ENCODE measurements at places on chromosomes 7 and 10. TPM values are rescaled to one million over a fixed set of nuclear protein-coding genes. Genes with fewer than 3 reads are reported as not detected.

GRCh38 chr7:110507832-110508231 is 583.1 kb upstream of the LRRN3 start:
- peaks cover 3% of the 10 kb centered on the region for H3K4me1 ChIP-seq
- H3K27ac ChIP-seq: no peak overlapping the region
- peaks cover 3% of the 10 kb centered on the region for H3K27me3 ChIP-seq

DNA sequence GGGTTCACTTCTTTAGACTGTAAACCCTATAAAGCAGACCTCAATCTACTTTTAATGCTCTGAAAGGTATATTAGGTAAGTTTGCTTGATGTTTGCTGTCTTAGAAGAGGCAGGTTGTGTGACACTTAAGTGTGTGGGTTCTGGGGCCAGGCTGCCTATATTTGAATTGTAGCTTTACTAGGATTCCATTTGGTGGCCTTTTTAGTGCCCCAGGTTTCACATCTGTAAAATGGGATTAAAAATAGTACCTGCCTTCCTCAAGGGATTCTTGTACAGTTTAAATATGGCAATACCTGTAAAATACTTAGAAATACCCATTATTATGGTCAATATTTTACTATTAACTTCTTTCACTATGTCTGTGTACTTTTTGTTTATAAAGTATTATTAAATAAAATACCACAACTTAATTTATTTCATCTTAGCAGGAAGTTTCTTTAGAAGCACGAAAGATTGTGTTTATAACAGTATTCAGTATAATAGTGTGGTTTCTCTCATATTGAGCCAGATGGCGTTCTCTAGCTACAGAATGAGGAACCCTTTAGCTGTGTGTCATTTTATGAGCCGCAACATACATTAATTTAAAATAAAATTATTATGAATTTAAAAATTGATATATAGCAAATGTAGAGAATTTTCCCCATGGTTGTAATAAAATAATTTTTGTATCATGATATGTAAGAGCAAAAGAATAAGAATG is 94.2 kb downstream of the CDK14 start:
- no peaks in the 10 kb centered on the region for H3K36me3 ChIP-seq
- no peaks in the 10 kb centered on the region for H3K27me3 ChIP-seq
- DNase-seq: no peak
- no peaks in the 10 kb centered on the region for H3K4me1 ChIP-seq
- no peak overlapping the region for H3K4me3 ChIP-seq
- H3K27ac ChIP-seq: no peak overlapping the region

DNA sequence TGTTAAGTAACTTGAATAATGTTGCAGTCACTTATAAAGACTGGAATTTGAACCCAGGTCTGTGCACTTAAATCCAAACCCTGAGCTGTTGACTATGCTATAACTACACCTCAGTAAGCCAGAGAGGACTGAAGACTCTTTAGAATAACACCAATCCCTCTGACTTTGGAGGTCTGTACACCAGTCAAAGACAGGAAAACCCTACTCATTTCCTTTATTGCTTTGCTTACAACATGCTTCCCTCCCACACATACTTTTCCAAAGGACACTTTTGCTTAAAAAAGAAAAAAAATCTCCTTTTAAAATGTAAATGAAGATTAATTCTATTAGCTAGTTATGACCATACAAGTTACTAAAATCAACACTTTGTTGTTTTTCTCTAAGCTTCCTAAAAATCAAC is 184.7 kb upstream of the KCTD7 start:
- no peak overlapping the region for H3K4me3 ChIP-seq
- DNase-seq: no peak
- no peaks in the 10 kb centered on the region for H3K4me1 ChIP-seq
- no peak overlapping the region for H3K27ac ChIP-seq
- H3K27me3 ChIP-seq: no peaks in the 10 kb centered on the region
- no peaks in the 10 kb centered on the region for H3K36me3 ChIP-seq

DNA sequence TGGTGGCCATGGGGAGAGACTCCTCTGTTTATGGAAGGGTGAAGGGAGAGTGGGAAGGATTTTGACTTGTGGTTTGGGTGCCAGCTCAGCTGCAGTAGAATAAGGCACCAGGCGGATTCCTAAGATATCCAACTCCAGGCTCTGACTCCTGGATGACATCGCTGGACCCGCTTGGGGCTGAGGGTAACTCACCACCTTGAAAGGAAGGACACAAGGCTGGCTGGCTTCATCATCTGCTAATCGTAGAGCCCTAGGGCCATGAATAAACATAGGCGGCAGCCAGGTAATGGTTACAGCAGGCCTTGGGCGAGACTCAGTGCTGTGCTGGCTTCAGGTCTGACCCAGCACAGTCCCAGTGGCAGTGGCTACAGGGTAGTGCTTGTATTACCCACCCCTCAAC is 16.7 kb upstream of the LIPK start:
- H3K27ac ChIP-seq: no peak overlapping the region
- DNase-seq: no peak
- H3K4me1 ChIP-seq: no peaks in the 10 kb centered on the region

DNA sequence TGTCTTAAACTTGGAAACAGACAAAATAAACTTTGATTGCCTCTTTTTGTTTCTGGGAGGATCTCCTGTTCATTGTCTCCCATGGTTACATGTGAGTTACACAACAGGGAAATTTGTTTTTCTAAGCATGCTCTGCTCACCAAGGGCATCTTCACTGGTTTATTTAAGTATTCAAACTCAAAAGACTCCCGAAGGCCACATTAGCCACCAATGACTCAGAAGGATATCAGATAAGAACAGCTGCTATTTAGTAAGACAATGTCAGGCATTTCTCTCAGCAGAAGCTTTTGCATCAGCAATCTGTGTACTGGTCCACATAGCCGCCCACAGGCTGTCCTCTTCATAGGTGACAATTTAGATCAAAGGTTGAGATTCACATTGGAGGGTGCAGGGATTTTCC is 19.3 kb downstream of the OR6B1 start:
- H3K4me3 ChIP-seq: no peak overlapping the region
- peaks cover 2% of the 10 kb centered on the region for H3K4me1 ChIP-seq
- H3K27me3 ChIP-seq: peaks cover 1% of the 10 kb centered on the region
- no peaks in the 10 kb centered on the region for H3K36me3 ChIP-seq

- H3K4me1 ChIP-seq: no peaks in the 10 kb centered on the region
- H3K27ac ChIP-seq: no peak overlapping the region
- no peak overlapping the region for H3K4me3 ChIP-seq
Measured at GRCh38 chr7:117673839-117674238, 194.0 kb downstream of the CFTR start.

- H3K36me3 ChIP-seq: no peaks in the 10 kb centered on the region
- H3K4me3 ChIP-seq: no peak overlapping the region
- no peak overlapping the region for H3K27ac ChIP-seq
- DNase-seq: no peak
- no peaks in the 10 kb centered on the region for H3K27me3 ChIP-seq
Measured at GRCh38 chr7:81394029-81394428, 375.8 kb downstream of the HGF start.

DNA sequence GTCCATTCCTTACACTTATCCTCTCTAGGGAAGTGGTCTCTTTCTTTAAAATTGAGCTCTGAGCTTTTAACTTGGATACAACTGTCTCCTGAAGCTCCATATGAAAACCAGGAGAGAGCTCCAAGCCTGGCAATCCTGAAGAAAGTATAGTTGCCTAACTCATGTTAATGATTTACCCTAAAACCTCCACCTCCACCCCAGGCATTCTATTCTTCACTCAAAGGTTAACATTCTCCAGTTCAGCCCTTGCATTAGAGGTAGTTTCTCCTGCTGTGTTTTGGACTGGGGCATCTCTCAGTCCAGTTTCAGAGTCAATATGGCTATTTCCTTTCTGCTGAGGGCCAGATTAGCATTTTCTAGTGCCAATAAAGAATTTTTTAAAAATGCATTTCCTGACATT is 195.5 kb downstream of the SLC25A13 start:
- H3K27me3 ChIP-seq: no peaks in the 10 kb centered on the region
- peaks cover 18% of the 10 kb centered on the region for H3K36me3 ChIP-seq
- no peak for DNase-seq
- H3K4me1 ChIP-seq: no peaks in the 10 kb centered on the region
- no peak overlapping the region for H3K4me3 ChIP-seq

DNA sequence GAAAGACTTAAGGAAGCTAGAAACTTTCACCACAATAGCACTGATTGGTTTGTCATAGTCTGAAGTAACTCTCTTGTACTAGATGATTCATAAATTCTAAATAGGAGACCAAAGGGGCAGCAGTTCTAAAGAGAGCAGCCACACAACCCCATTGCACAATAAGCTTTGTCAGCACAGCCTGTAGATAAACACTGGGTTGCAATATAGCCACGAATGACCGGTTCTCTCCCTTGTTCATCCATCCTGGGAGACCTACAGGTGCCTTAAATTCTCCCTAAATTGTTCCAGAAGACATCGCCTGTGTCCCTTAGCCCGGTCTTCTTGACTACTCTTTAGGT is 167.0 kb downstream of the SNX13 start:
- peaks cover 5% of the 10 kb centered on the region for H3K4me1 ChIP-seq
- peaks cover 2% of the 10 kb centered on the region for H3K27me3 ChIP-seq
- no peaks in the 10 kb centered on the region for H3K36me3 ChIP-seq
- no peak for DNase-seq
- H3K4me3 ChIP-seq: no peak overlapping the region

- no peak overlapping the region for H3K27ac ChIP-seq
- H3K36me3 ChIP-seq: no peaks in the 10 kb centered on the region
- no peaks in the 10 kb centered on the region for H3K27me3 ChIP-seq
- H3K4me1 ChIP-seq: no peaks in the 10 kb centered on the region
Measured at GRCh38 chr7:436367-437128, 83.1 kb downstream of the PDGFA start.

DNA sequence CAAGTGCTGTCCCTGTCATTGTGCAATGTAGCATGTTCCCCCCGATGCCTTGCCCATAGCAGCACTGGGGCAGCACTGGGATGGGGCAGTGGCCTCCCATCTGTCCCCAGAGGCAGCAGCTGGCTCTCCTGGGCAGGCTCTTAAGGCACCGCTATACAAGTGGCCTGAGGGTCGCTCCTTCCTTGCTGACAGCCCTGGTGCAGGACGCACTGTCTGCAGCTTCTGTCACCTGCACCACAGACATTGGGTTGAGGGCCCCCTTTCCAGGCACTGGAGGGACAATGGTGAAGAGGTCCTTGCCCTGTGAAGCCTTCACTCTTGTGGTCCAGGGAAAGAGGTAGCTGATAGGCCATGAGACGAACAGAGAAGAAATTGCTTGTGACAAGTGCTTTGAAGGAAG is 10.6 kb downstream of the CPSF4 start:
- no peaks in the 10 kb centered on the region for H3K27me3 ChIP-seq
- DNase-seq: no peak
- peaks cover 64% of the 10 kb centered on the region for H3K36me3 ChIP-seq
- H3K4me3 ChIP-seq: no peak overlapping the region
- no peaks in the 10 kb centered on the region for H3K4me1 ChIP-seq
- no peak overlapping the region for H3K27ac ChIP-seq

Gene STEAP4
- 0.48 TPM for total RNA-seq

Gene OR2A12
- not detected for total RNA-seq

Gene NUTM2A
- total RNA-seq: 0.30 TPM

Gene PRKCQ
- total RNA-seq: 40.8 TPM

Gene AFAP1L2
- total RNA-seq: 3.5 TPM

Gene SLC29A3
- total RNA-seq: 7.3 TPM

Gene TCF7L2
- 0.76 TPM for total RNA-seq

Gene ELN
- total RNA-seq: not detected
